ENCODE measurements at places on chromosomes 16 and 17.
A peak's percentile ranks its signal among the peaks of the same experiment; 100 is the strongest.

DNA sequence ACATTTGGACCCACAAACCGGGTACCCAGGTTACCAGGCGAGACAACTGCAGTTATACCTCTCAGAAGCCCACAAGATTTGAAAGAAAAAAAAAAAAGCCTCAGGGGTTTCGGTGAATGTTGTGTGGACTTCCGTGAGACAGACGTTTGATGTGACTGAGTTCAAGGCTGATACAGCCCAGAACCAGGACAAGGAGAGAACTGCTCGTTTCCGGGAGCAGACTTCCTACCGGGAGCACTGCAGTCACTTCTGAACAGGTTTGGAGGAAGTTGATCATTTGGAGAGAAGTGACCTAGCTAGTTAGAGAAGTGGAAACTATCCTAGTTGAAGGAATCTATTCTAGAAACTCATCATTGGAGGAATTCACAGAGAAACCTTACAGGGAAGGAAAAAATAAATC lies 847 bp downstream of the CKLF start:
- DNase-seq: no peak

DNA sequence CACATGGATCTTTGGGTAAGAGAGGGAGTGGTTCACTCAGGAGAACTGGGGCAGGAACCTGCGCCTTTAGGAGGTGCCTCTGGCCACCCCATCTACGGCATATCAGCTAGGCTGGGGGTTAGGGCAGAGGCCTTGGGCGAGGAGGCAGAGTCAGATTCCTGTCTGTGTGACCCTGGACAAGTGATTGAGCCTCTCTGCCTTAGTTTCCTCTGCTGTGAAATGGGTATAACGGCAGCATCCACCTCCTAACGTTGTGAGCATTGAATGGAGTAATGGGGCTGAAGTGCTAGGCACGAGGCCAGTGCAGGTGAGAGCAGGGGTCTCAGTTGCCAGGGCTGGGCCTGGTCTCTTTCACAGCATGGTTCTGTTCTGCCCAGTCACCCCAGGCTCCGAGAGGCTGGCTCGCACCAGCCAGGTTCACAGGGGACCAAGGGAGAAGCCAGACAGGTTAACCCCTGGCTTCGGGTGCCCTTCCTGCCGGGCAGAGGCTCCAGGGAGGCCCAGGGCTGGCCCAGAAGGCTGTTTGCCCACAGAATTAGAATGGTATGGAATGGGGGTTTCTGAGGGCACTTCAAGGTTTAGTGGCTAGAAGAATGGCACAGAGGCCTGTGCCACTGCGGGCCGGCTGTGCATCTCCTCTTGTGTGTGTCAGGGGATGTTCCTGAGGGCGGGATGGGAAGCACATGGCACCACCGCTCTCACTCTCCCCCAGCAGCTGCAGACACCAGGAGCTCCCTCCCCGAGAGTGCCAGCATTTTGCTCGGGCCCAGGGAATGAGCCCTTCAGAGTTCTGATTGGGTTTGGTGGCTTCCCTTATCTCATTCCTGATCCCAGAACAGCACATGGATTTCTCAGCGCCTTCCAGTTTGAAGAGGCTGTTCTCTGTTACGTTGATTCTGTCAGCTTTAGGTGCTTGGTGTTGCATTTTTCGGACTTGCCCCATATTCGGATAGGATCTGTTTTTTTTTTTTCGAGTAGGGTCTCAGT lies 23.8 kb downstream of the UNC13D start:
- no peak for DNase-seq

DNA sequence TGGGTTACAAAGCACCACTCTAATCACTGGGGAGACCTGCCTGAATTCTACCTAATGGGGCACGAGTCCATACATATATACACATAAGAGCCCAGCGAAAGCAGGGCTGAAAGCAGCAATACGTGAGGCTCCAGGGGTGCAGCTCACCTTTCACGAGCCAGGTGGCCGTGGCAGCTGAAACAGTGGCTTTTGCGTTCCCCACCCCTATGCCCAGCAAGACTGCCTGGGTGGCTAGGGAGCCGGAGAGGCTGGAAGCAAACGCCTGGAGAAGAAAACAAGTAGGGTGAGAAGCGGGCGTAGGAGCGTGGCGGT lies 618 bp downstream of the RUSF1 start:
- DNase-seq: no peak

- no peak for DNase-seq
Observed at GRCh38 chr16:88282564-88283395, 100.0 kb upstream of the ZNF469 start.

GRCh38 chr17:63997341-63998048 lies 656 bp upstream of the PRR29 start:
- no peak for DNase-seq

GRCh38 chr16:67268136-67268579 lies 11.2 kb upstream of the PLEKHG4 start:
- DNase-seq: no peak

- peak; percentile 4 for DNase-seq
Observed at GRCh38 chr17:9389111-9389527, 186.5 kb downstream of the STX8 start.

- DNase-seq: no peak
Observed at GRCh38 chr17:45406107-45406506, 26.6 kb downstream of the ARHGAP27 start.

DNA sequence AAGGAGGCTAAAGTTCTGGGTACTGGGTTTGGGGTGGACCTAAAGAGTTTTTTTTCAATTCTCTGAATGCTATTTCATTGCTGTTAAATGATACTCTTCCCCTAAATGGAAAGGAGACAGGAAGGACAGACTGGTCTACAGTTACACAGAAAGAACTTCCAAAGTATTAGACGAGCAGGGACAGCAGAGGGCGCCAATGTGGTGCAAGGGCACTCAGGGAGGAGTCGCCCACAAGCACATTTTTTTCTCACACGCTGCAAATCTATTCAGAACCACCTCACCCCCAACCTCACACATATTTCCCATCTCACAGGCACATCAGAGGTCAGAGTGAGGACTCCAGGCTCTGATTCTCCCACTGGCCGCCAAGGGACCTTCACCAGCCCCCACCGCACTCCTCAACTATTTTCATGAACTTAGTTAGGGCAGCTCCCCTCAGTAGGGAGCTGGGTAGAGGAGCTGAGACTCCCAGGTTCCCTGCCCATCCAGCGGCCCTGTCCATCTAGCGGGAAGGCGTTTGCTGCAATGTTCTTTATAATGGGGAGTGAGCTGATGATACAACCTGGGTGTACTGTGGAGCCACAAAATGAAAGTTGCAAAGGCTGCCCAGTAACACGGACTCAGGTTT lies 6.8 kb upstream of the CA4 start:
- DNase-seq: peak; percentile 73

GRCh38 chr17:45220079-45220478 lies 1.6 kb upstream of the FMNL1 start:
- no peak for DNase-seq

DNA sequence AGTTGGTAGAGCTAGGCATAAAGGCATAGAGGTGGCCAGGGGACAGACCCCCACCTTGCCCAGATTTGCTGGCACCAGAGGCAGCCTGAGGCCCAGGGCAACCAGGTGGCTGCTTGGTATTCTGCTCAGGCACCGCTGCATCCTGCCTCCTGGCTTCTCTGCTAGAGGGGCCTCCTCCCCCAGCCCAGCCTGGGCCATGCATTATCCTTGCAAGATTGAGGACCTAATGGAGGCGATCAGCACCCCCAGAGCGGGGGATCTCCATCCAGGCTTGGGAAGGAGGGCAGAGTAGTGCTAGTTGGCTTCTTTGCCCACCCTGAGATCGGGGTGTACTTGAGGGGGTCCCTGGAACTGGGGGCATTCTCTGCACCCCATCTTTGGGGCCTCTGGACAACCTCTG lies 23.8 kb downstream of the CDK5RAP3 start:
- no peak for DNase-seq

GRCh38 chr16:83541231-83541630 lies 266.5 kb upstream of the HSBP1 start:
- DNase-seq: no peak

DNA sequence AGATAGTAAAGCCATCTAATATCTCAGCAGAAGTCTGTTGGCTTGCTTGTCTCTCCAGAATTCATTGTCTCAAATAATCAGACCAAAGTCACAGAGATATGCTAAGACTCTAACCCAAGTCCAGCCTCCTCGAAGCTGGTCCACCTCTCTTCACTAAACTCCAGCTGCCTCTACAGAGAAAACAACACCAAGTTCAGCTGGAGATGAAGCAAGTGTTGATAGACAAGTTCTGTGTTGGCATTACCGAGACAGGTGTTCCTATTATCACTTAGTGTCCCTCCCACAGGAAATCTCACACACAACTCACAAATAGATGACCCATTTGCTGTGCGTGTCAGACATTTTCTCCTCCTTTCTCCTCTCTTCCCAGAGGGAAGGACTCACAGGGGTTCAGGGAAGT lies 164.4 kb upstream of the ANKFN1 start:
- DNase-seq: no peak

- DNase-seq: no peak
Observed at GRCh38 chr16:72355561-72355960, 183.6 kb upstream of the PMFBP1 start.

GRCh38 chr17:32275060-32276042 lies 9.7 kb downstream of the RHBDL3 start:
- no peak for DNase-seq

- no peak for DNase-seq
Observed at GRCh38 chr16:19184823-19185509, 16.9 kb downstream of the SYT17 start.

GRCh38 chr17:57243171-57243622 lies 13.1 kb upstream of the MSI2 start:
- peak; percentile 61 for DNase-seq

DNA sequence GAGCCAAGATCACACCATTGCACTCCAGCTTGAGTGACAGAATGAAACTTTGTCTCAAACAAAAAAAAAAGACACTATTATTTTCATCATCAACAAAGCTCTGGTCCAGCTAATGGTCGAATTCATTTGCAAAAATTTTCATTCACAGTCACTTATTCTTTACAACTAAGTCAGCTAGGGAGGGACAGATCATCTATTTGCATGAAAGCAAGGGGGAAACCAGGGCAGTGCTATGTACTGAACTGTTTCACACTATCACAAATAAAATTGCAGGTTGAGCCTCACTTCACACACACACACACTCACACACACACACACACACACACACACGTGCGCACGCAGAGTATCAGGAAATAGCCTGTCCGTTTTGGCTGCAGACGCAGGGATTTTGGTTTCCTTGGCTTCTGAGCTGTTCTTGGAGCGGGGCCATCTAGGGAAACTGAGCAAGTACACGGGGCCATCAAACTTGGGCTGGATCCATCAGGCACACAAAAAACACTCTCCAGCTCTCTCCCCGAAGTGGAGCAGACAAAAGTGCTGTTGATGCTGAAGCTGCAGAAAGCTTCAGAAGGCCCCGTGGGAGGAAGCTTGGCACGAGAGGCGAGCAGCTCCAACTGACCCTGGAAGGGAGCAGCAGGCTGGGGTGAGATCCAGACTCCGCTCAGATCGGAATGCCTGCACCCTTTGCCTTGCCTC lies 44.3 kb upstream of the HELZ start:
- DNase-seq: no peak

- peak; percentile 86 for DNase-seq
Observed at GRCh38 chr16:30075503-30076275, at the start of gene PPP4C. Gene PPP4C, plus strand, starts transcription at chr16:30075994. Its CDS starts 384 bp downstream, at chr16:30076378.
